ENCODE measurements at places on chromosomes 16 and 17. TPM values are rescaled to one million over a fixed set of nuclear protein-coding genes. Genes with fewer than 3 reads are reported as not detected.
A peak's percentile ranks its signal among the peaks of the same experiment; 100 is the strongest.

GRCh38 chr17:62109378-62109902 is 44.4 kb upstream of the MED13 start:
- H3K4me3 ChIP-seq, result no peak overlapping the region
- peaks cover 6% of the 10 kb centered on the region for H3K4me1 ChIP-seq
- peak; percentile 8 for DNase-seq
- H3K27ac ChIP-seq, result no peak overlapping the region
- no peaks in the 10 kb centered on the region for H3K36me3 ChIP-seq
- H3K27me3 ChIP-seq, result no peaks in the 10 kb centered on the region

DNA sequence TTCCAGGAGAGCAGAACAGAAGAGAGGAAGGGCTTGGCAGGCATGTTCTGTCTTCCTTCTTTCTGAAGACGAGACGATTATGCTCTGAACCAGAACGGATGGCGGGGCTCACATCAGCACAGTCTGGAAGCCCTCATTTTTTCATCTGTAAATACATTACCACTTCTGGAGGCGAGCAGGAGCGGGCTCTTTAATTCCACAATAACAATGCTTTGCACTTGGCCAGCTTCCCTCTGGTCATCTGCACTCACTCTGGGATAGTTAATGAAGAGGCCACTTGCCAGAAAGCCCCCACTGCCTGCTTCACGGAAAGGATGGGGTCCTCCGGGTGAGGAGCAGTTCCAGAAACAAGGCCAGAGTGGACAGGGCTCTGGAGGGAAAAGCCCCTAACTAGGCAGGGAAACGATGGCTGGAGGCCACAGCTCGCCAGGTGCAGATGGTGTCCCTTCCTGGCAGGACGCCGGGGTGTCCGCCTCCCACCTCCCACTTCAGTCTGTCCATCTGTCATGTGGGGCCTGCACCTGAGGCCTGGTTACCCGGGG is 13.1 kb upstream of the BCAR1 start:
- no peak for DNase-seq
- H3K4me1 ChIP-seq, result peaks cover 38% of the 10 kb centered on the region
- H3K27me3 ChIP-seq, result no peaks in the 10 kb centered on the region
- peak overlapping the region; percentile 91 for H3K4me3 ChIP-seq

GRCh38 chr17:17748179-17748578 is 66.9 kb downstream of the RAI1 start:
- no peak for DNase-seq
- H3K27me3 ChIP-seq, result no peaks in the 10 kb centered on the region
- H3K4me3 ChIP-seq, result no peak overlapping the region
- H3K36me3 ChIP-seq, result no peaks in the 10 kb centered on the region
- peaks cover 50% of the 10 kb centered on the region for H3K4me1 ChIP-seq
- H3K27ac ChIP-seq, result no peak overlapping the region

- DNase-seq, result no peak
- no peaks in the 10 kb centered on the region for H3K27me3 ChIP-seq
- no peaks in the 10 kb centered on the region for H3K36me3 ChIP-seq
- H3K4me3 ChIP-seq, result no peak overlapping the region
- H3K4me1 ChIP-seq, result peaks cover 12% of the 10 kb centered on the region
Observed at GRCh38 chr17:77228241-77228752, 87.5 kb downstream of the SEC14L1 start.

DNA sequence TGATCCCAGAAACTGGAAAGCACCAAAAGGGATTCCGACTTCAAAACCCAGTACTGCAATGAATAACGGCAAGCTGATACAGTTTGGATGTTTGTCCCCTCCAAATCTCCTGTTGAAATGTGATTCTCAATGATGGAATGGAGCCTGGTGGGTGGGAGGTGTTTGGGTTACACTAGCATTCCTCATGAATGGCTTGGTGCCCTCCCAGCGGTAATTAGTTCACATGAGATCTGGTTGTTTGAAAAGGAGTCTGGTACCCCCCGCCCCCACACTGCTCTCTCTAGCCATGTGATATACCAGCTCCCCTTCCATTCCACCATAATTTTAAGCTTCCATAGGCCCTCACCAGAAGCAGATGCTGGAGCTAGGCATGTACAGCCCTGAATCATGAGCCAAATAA is 40.1 kb downstream of the RANBP10 start:
- H3K36me3 ChIP-seq, result peaks cover 14% of the 10 kb centered on the region
- peaks cover 4% of the 10 kb centered on the region for H3K4me1 ChIP-seq
- no peaks in the 10 kb centered on the region for H3K27me3 ChIP-seq
- no peak overlapping the region for H3K4me3 ChIP-seq

GRCh38 chr16:86209202-86209601 is 301.1 kb upstream of the FOXF1 start:
- no peak overlapping the region for H3K4me3 ChIP-seq
- peak overlapping the region; percentile 88 for H3K27ac ChIP-seq

GRCh38 chr16:19555938-19556771 is 652 bp downstream of the VPS35L start:
- peak overlapping the region; percentile 99 for H3K27ac ChIP-seq
- H3K4me3 ChIP-seq, result peak overlapping the region; percentile 94
- peaks cover 25% of the 10 kb centered on the region for H3K4me1 ChIP-seq
- H3K27me3 ChIP-seq, result no peaks in the 10 kb centered on the region
- DNase-seq, result peak; percentile 49

DNA sequence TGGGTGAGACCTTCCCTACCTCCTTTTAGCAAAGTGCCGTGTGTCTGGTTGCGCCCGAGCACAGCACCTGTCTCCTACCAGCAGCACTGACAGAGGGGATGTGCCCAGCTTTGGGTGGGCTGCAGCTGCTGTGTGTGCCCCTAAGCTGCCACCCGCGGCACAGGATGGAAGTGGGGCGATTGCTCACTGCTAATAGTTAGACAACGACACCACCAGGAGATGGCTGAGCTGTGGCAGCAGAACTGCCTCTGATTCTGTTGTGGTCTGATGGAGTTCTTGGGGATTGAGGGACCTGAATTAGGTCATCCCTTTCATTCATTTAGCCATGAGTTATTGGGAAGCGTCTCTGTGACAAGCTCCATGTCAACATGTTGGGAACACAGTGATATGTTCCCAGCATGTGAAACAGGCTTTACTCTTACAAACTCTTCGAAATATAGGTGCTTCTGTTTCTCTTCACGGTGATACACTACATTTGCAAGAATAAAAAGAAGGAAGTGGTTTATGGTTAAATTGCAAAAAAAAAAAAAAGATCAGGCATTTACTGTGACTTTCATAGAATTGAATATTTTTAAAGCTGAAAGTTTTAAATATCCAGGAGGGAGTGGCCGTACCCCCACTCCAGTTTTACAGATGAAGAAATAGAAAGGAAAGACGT is 184.4 kb downstream of the MAF start:
- peaks cover 23% of the 10 kb centered on the region for H3K4me1 ChIP-seq
- no peaks in the 10 kb centered on the region for H3K36me3 ChIP-seq
- DNase-seq, result no peak
- H3K27ac ChIP-seq, result peak overlapping the region; percentile 66
- H3K4me3 ChIP-seq, result no peak overlapping the region

DNA sequence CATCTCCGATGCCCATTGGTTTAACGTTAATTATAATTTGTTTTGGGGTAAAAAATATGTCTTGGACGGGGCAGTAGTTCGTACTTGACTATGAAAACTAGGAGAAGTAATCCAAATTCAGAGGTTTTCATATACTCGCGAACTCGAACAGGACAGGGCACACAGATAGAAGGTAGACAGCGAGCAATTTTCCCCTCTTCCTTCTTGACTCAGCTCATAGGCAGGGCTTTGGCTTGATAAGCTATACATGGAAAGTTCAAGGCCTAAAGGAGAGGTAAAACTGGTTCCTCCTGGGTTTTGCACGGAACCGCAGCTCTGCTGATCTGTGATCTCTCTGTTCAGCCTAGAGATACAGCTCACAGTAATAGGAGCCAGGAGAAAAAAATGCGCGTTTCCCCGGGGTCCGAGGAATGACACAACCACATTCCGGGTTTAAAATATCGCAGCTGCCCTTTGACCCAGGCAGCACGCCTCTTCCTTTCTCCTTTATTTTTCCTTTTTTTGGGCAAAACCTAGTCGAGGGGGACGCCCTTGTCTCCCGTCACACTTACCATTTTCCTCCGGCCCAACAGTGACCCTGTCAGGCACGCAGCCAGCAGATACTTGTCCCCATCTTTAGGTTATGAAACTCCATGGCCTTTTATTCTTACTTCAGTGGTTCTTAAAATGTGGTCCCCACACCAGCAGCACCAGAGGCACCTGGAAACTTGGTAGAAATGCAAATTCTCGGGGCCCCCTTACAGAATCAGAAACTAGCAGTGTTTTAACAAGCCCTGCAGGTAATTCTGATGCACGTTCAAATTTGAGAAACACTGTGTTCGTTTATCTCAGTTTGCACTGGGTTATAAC is 1.7 kb upstream of the LASP1 start:
- H3K36me3 ChIP-seq, result peaks cover 2% of the 10 kb centered on the region
- peaks cover 41% of the 10 kb centered on the region for H3K27me3 ChIP-seq
- peak overlapping the region; percentile 75 for H3K27ac ChIP-seq
- H3K4me1 ChIP-seq, result peaks cover 52% of the 10 kb centered on the region

- H3K27ac ChIP-seq, result no peak overlapping the region
- H3K36me3 ChIP-seq, result no peaks in the 10 kb centered on the region
- peaks cover 12% of the 10 kb centered on the region for H3K4me1 ChIP-seq
- no peak for DNase-seq
Observed at GRCh38 chr16:25034911-25035310, 19.7 kb upstream of the ARHGAP17 start.

- H3K36me3 ChIP-seq, result no peaks in the 10 kb centered on the region
- no peak for DNase-seq
Observed at GRCh38 chr17:45251931-45252330, 10.0 kb downstream of the SPATA32 start.

DNA sequence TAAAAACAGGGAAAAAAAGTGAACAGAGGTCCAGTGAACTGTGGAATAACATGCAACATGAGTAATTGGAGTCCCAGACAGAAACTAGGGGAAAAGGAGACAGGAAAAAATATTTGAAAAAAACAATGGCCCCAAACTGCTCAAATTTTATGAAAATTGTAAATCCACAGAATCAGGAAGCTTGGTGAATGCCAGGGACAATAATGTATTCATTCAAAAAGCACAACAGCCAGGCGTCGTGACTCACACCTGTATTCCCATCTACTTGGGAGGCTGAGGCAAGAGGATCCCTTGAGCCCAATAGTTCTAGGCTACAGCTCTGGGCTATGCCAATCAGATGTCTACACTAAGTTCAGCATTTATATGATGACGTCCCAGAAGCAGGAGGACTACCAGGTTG is 23.7 kb downstream of the NCOR1 start:
- H3K36me3 ChIP-seq, result peaks cover 6% of the 10 kb centered on the region
- no peak overlapping the region for H3K4me3 ChIP-seq

- H3K27me3 ChIP-seq, result no peaks in the 10 kb centered on the region
- H3K4me1 ChIP-seq, result peaks cover 27% of the 10 kb centered on the region
- DNase-seq, result peak; percentile 42
- no peaks in the 10 kb centered on the region for H3K36me3 ChIP-seq
- H3K4me3 ChIP-seq, result no peak overlapping the region
- H3K27ac ChIP-seq, result no peak overlapping the region
Observed at GRCh38 chr16:106623-107324, 28.7 kb downstream of the MPG start.

DNA sequence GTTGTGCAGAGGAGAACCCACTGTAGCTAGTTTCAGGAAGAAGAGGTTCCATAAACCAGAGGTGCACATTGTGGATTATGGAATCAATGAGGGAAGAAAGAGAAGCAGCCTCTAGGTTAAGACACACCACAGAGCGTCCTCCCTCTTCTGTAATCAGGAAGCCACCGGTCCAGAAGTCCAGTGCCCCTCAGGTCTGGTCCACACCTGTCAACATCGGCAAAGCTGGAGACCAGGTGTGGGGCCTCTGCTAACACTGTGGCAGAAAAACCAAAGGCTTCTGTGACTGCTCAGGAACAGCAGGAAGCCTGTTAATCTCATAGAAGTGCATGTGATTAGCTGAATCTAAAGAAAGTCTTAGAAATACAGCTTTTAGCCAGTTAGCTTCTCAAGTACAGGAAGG is 23.3 kb downstream of the LIMD2 start:
- no peaks in the 10 kb centered on the region for H3K27me3 ChIP-seq
- peaks cover 33% of the 10 kb centered on the region for H3K4me1 ChIP-seq
- no peaks in the 10 kb centered on the region for H3K36me3 ChIP-seq
- no peak for DNase-seq

GRCh38 chr16:27965801-27966200 is 97.7 kb downstream of the GSG1L start:
- H3K4me1 ChIP-seq, result no peaks in the 10 kb centered on the region
- H3K36me3 ChIP-seq, result no peaks in the 10 kb centered on the region
- no peak for DNase-seq

GRCh38 chr17:75063626-75064025 is 16.6 kb downstream of the KCTD2 start:
- H3K4me1 ChIP-seq, result no peaks in the 10 kb centered on the region

DNA sequence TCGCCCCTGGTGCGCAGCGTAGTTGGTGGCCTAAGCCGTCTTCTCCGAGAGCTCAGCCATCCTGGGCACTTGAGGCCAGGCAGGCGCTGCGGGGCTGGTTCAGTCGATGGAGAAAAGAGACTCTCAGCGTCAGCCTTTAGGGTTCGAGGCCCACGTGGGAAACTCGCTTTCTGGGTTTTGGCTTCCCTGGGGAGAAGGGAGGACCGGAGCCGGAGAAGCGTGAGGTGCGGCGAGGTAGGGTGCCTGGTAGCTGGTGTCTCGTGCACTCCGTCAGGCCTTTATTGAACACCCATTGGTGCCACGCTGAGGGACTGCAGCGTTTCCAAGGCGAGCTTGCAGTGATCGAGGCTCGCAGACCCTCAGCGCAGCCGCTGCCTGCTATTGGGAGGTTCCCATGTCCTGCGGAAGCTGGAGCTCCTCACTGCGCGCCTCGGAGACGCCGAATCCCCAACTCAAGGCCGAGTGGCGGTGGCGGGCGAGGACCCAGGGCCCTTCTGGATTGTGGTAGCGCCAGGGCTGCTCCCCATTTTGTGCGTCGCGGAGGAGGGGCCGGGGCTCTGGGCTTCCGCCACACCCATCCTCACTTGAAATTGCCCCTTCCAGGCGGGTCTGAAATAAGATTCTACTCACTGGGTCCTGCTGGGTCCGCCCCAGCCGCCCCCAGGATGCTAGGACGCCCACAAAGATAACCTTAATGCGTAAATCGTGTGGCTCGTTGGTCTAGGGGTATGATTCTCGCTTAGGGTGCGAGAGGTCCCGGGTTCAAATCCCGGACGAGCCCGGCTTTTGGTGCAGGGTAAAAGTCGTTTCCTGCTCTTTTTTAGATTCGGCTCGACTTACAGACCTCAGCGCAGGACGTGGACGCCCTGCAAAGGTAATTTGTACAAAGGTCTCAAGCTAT is 1.2 kb downstream of the OR1F1 start:
- DNase-seq, result peak; percentile 55
- peak overlapping the region; percentile 98 for H3K4me3 ChIP-seq
- H3K27me3 ChIP-seq, result peaks cover 93% of the 10 kb centered on the region
- no peak overlapping the region for H3K27ac ChIP-seq

DNA sequence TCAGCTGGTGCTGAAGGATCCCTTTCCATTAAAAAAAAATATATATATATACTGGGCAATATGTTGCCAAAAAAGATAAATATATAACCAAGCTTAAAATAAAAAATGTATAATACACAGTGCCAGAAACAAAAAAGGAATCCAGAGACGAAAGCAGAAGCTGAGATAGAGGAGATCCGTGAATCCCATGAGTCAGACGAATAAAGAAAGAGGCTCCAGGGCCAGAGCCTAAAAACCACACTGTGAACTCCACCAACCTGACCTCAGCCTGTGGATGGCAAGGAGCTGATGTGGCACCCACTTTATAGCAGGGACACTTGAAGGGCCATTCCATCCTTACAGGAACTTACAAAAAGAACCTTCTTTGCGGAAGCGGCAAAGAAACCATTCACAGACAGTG is 34.8 kb downstream of the PITPNM3 start:
- DNase-seq, result no peak
- no peak overlapping the region for H3K27ac ChIP-seq
- no peak overlapping the region for H3K4me3 ChIP-seq

RAB26 gene
- total RNA-seq, result 0.64 TPM

CPHXL2 gene
- not detected for total RNA-seq

TP53TG3B gene
- not detected for total RNA-seq

ERN2 gene
- total RNA-seq, result 0.59 TPM

CCL1 gene
- not detected for total RNA-seq

TXNDC11 gene
- 18.5 TPM for total RNA-seq

INCA1 gene
- total RNA-seq, result 0.86 TPM

ZNF778 gene
- 15.5 TPM for total RNA-seq

PLD6 gene
- 0.23 TPM for total RNA-seq
